Caudate nucleus (tissue), 63 donors: ENCODE measurements at places on chromosomes 5 and 9.

DNA sequence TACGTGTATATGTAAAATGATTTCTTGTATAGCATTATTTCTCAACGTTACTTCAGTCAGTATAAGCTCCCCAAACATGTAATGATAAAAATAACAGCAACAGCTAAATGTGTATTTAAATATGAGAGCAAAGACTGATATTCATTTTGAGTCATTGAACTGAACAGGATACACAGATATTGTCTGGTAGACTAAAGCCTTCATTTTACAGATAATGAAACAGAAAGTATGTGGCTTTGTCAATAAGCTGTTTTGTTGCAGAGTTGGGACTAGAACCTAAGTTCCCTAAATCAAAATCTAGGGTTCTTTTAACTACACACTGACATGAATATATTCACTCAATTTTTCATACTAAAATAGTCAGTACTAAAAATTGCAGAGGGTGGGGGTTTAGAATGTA, 80.4 kb upstream of the MARCHF11 start:
- no peak for DNase-seq

- no peak for DNase-seq
Observed at GRCh38 chr9:121863955-121864354, 212.5 kb downstream of the DAB2IP start.

DNA sequence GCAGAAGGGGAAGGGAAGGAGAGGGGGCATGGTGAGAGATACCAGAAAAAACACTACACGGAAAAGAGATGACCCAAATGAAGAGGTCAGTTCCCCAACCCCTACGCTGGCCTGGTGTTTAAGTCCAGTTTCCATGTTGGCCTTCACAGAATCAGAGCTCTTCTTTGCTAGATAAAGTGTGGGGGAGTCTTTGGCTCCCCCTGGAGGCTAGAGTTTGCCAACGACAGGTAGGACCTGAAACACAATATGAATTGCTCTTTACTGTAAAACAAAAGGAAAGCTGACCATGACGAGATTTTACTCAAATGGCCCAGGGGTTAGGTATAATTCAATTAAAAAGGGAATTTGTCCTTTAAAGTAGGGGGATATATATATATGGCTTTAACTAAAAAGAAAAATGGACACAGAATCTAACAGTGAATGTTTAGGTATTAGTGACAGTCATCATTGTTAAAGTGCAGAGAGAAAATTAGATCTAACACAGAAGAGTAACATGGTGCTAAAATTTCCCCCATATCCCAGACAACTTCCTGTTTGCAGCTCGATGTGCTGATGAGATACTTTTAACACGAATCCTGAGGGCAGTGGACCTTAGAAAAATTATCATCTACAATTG, 92.0 kb downstream of the SV2C start:
- no peak for DNase-seq

- no peak for DNase-seq
Observed at GRCh38 chr5:109935833-109936490, 246.2 kb downstream of the MAN2A1 start.

DNA sequence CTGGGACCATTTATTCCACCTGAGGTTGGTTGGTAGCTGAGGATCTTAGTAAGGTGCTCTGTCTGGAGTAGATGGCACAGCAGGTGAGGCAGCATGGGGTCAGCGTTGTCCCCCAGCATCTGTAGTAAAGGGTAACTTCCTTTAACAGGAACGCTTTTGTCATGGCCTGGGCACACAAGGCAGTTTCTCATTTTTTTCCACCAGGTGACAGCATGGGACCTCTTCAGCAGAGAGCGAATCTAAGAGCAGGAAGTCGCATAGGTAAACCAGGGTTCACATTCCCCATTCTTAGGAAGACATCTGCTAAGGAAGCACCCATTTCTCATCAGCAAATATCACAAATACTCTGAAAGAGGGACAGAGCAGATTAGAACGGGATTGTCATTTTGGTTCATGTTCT, 56.5 kb downstream of the GPR107 start:
- DNase-seq, result no peak

DNA sequence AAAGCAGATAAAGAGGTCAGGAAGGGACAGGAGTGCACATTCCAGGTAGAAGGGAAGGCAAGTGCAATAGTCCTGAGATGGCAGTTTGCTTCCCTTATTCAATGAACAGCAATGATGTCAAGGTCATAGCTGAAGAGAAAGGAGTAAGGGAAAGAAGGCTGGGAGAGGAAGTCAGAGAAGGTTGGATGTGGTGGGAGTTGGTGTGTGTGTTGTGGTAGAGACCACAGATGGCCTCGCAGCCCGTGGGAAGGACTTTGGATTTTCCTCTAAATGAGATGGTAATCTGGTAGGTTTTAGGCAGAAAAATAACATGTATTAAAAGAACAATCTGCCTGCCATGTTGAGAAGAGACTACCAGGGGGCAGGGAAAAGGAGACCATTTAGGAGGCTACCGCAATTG, 25.1 kb upstream of the LPAR1 start:
- DNase-seq, result no peak

GRCh38 chr5:885127-885442, 7.5 kb downstream of the BRD9 start:
- no peak for DNase-seq

GRCh38 chr5:150945486-150945885, 40.7 kb upstream of the ZNF300 start:
- no peak for DNase-seq

GRCh38 chr5:67677422-67677970, 480.9 kb upstream of the CD180 start:
- DNase-seq, result no peak

DNA sequence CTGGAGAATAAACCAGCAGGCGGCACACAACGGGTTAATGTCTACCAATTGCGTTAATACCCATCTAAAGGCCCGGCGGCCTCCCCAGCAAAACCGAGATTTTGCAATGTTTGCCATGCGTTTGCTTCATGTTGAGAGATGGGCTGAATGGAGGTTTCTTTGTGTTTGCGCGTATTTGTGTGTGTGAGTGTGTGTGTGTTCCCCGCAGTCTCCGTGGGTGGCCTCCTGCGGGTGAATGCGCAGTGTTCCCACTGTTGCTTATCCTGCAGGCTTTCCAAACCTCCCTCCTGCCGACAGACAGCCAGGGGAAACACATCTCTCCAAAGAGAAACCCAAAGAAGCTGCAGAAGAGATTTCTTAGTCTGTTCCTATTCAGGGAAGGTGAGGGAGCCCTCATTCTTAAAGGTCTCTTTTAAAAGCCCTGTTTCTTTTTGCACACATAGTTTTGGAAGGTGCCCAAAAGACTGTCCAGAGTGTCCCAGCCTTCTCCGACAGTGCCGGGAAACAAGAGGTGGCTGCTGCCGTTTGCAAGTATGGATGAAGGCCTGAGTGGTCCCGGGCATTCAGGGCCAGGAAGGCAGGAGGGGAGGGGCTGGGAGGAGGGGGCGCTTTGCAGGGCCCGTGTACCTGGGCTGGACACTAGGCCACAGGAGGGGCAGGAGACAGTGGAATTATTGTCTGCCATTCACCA, 103.8 kb upstream of the ERCC6L2 start:
- DNase-seq, result no peak

DNA sequence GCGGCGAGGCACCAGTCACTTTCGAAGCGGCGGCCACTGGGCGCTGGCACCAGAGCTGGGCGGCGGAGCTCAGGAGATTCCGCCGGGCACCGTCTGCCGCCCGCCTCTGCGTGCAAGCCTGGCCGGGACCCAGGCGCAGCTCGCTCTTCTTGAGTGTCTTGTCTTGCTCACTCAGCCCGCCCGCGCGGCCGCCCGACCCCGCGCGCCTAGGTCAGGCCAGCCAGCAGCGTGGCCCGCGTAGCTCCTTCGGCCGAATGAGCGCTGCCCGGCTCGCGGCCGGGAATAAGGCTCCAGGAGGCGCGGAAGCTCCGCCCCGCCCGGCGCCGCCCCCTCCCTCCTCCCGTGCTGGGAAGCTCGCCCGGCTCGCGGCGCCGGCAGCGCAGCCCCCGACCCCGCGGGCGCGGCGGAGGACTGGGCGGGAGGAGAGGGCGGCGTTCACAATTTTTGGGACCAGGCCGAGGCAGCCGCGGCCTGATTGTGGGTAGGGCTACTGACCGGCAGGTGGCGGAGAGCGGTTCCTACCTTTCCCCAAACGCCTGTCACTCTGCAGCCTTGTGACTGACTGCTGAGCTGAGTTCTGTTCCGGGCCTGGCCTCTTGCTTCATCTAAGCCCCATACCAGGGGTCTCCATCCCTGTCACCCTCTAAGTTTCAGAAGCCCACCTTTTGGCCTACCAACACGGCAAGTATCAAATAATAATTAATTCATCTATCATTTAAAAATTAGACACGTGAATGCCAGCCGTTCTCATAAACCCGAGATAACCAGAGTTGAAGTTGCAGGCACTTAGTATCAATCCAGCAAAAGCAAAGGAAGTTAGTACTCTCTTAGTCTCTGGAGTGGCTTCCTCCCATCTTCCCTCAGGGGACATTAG, at the start of gene HBEGF:
HBEGF (minus strand) TSS at position 256 of the 874 bp plus-strand sequence. CDS start 275 bp downstream, outside the sequence.
- peak; percentile 83 for DNase-seq

GRCh38 chr5:62342476-62342837, 36.5 kb downstream of the KIF2A start:
- no peak for DNase-seq
